AG04450 (cell line): ENCODE measurements at places on chromosomes 1 and 21. TPM values are rescaled to one million over a fixed set of nuclear protein-coding genes. Genes with fewer than 3 reads are reported as not detected.

Gene NOS1AP
- polyA plus RNA-seq: 0.04 and 0.12 TPM in 2 replicates

Gene CTXND2
- polyA plus RNA-seq: not detected in 2 replicates

Gene PRDM2
- polyA plus RNA-seq: 12.0 and 16.4 TPM in 2 replicates

Gene RBP7
- polyA plus RNA-seq: 0.20 and 0.22 TPM in 2 replicates

Gene NTMT2
- not detected in 2 replicates for polyA plus RNA-seq

Gene NHLH1
- polyA plus RNA-seq: 0.19 and 0.35 TPM in 2 replicates

Gene ANGPTL3
- polyA plus RNA-seq: not detected in 2 replicates

Gene FMOD
- polyA plus RNA-seq: 5.4 and 6.6 TPM in 2 replicates

Gene MTARC1
- 2.1 and 2.6 TPM in 2 replicates for polyA plus RNA-seq

Gene CLDN17
- not detected in 2 replicates for polyA plus RNA-seq

Gene CCT3
- 314 and 359 TPM in 2 replicates for polyA plus RNA-seq

Gene PRDM16
- polyA plus RNA-seq: 0.06 and 0.16 TPM in 2 replicates

Gene DIO1
- not detected in 2 replicates for polyA plus RNA-seq

Gene DR1
- polyA plus RNA-seq: 36.1 and 44.9 TPM in 2 replicates

Gene ATP6V1G3
- polyA plus RNA-seq: not detected in 2 replicates

Gene KDF1
- 0.06 TPM in 1 of 2 replicates, not detected in the other for polyA plus RNA-seq

Gene ATP1A4
- polyA plus RNA-seq: not detected in 2 replicates

Gene SLFNL1
- polyA plus RNA-seq: 0.06 and 0.09 TPM in 2 replicates

Gene ABCG1
- 0.67 and 0.71 TPM in 2 replicates for polyA plus RNA-seq

Gene SEMA6C
- 1.3 and 1.8 TPM in 2 replicates for polyA plus RNA-seq

Gene COA6
- 27.4 and 38.8 TPM in 2 replicates for polyA plus RNA-seq

Gene SLAMF9
- polyA plus RNA-seq: 0.11 TPM in 1 of 2 replicates, not detected in the other

Gene FHAD1
- 0.09 and 0.36 TPM in 2 replicates for polyA plus RNA-seq

Gene RNU1-4
- polyA plus RNA-seq: under 0.01 TPM in 1 of 2 replicates, not detected in the other

Gene FAM72D
- 0.68 and 1.3 TPM in 2 replicates for polyA plus RNA-seq

Gene MAP3K6
- 7.6 TPM in 2 replicates for polyA plus RNA-seq

Gene FNDC5
- polyA plus RNA-seq: 1.5 and 1.9 TPM in 2 replicates

Gene GLIS1
- polyA plus RNA-seq: 0.77 and 1.3 TPM in 2 replicates

Gene OR2T11
- not detected in 2 replicates for polyA plus RNA-seq

Gene ERG
- polyA plus RNA-seq: not detected in 2 replicates

Gene PLA2G2F
- not detected in 2 replicates for polyA plus RNA-seq

Gene IARS2
- 33.8 and 34.6 TPM in 2 replicates for polyA plus RNA-seq

Gene HAX1
- polyA plus RNA-seq: 131 and 148 TPM in 2 replicates

Gene PLOD1
- 314 and 427 TPM in 2 replicates for polyA plus RNA-seq

Gene SIPA1L2
- polyA plus RNA-seq: 63.5 and 65.0 TPM in 2 replicates
